ENCODE measurements at places on chromosomes 4 and X. TPM values are rescaled to one million over a fixed set of nuclear protein-coding genes. Genes with fewer than 3 reads are reported as not detected.

GRCh38 chr4:179768996-179769395 lies 2326.8 kb upstream of the AGA start:
- H3K4me1 ChIP-seq = no peaks in the 10 kb centered on the region
- no peak for DNase-seq
- no peak overlapping the region for H3K27ac ChIP-seq
- no peak overlapping the region for H3K4me3 ChIP-seq

GRCh38 chr4:150569384-150569987 lies 12.5 kb upstream of the MAB21L2 start:
- H3K4me1 ChIP-seq = peaks cover 5% of the 10 kb centered on the region
- no peak overlapping the region for H3K27ac ChIP-seq
- DNase-seq = no peak
- H3K27me3 ChIP-seq = no peaks in the 10 kb centered on the region
- peaks cover 33% of the 10 kb centered on the region for H3K36me3 ChIP-seq
- H3K4me3 ChIP-seq = no peak overlapping the region

- no peaks in the 10 kb centered on the region for H3K36me3 ChIP-seq
- no peak overlapping the region for H3K4me3 ChIP-seq
- peaks cover 4% of the 10 kb centered on the region for H3K27me3 ChIP-seq
- no peak overlapping the region for H3K27ac ChIP-seq
- no peaks in the 10 kb centered on the region for H3K4me1 ChIP-seq
- DNase-seq = no peak
Measured at GRCh38 chr4:24495388-24495787, 89.0 kb downstream of the DHX15 start.

The SORBS2 gene
- not detected for total RNA-seq

- peaks cover 3% of the 10 kb centered on the region for H3K27me3 ChIP-seq
- peaks cover 2% of the 10 kb centered on the region for H3K4me1 ChIP-seq
- H3K4me3 ChIP-seq = peak within 1 kb of the TSS; percentile 84
- peak within 1 kb of the TSS; percentile 72 for H3K27ac ChIP-seq
Measured at GRCh38 chrX:103831803-103832544, at the start of gene RAB9B. RAB9B (minus strand) TSS chrX:103832257; CDS start chrX:103825784, 6,473 bp downstream.

GRCh38 chr4:30720661-30721184 lies 554 bp downstream of the PCDH7 start:
- peaks cover 65% of the 10 kb centered on the region for H3K27me3 ChIP-seq
- no peak overlapping the region for H3K27ac ChIP-seq
- DNase-seq = no peak
- H3K4me1 ChIP-seq = peaks cover 51% of the 10 kb centered on the region

The COL4A6 gene
- not detected for total RNA-seq

DNA sequence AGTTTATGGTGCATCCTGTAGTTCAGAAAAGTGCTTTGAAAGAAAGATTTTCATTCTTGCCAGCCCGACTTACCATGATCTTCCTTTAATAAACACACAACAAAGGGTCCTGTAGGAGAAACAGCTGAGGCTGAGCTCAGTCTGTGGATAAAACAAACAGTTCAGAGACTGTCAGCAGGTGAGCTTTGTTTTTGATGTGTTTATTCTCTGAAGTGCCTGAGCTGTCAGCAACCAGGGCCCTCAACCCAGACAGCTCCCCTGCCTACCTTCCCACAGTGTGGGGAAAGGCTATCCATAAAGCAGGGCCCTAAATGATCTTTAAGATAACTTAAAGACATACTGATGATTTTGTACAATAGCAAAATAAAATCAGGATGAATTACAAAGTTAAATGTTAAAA lies 459.2 kb upstream of the GALNT7 start:
- H3K4me3 ChIP-seq = no peak overlapping the region
- DNase-seq = no peak
- H3K27me3 ChIP-seq = no peaks in the 10 kb centered on the region
- no peak overlapping the region for H3K27ac ChIP-seq
- H3K36me3 ChIP-seq = no peaks in the 10 kb centered on the region

DNA sequence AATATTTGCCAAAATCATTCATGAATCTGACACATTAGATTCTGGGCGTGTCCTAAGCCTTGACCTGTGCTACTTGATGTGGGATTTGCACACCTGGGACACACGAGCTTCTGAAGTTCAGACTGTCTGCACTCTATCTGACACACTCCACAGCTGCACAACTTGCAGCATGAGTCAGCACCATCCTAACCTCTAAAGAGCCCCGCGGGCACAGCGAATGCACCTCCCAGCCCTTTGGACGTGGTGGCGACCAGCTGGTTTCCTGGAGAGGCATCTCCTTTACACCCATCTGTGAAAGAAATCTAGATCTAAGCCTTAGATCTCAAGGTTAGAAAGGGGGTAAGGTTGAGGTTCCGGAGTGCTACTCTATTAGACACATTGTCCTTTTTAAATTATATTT lies 69.2 kb downstream of the SORBS2 start:
- H3K4me1 ChIP-seq = no peaks in the 10 kb centered on the region
- no peak overlapping the region for H3K4me3 ChIP-seq
- no peak for DNase-seq

The CLDN22 gene
- total RNA-seq = not detected

The UCP1 gene
- not detected for total RNA-seq

GRCh38 chr4:139736274-139736660 lies 70.6 kb downstream of the MGST2 start:
- H3K4me3 ChIP-seq = peak overlapping the region; percentile 50
- peaks cover 2% of the 10 kb centered on the region for H3K36me3 ChIP-seq
- no peak for DNase-seq
- peaks cover 21% of the 10 kb centered on the region for H3K4me1 ChIP-seq

The NRK gene
- total RNA-seq = not detected
